Esophagus squamous epithelium (tissue), 5 donors: ENCODE measurements at places on chromosomes 13 and 19.

DNA sequence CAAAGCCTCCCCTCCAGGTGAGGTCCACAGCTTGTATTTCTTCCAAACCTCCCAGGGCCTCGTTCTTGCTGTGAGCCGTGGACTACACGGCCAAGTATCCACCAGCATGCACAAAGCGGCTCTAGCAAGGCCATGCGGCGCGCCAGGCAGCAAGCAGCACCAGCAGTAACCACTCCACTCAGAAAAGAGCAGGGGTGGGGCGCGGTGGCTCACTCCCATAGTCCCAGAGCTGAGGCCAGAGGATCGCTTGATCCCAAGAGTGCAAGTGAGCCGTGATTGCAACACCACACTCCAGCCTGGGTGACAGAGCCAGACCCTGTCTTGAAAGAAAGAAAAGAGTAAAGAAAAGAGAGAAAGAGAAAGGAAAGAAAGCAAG lies 4.7 kb downstream of the CCDC8 start:
- DNase-seq = no peak

DNA sequence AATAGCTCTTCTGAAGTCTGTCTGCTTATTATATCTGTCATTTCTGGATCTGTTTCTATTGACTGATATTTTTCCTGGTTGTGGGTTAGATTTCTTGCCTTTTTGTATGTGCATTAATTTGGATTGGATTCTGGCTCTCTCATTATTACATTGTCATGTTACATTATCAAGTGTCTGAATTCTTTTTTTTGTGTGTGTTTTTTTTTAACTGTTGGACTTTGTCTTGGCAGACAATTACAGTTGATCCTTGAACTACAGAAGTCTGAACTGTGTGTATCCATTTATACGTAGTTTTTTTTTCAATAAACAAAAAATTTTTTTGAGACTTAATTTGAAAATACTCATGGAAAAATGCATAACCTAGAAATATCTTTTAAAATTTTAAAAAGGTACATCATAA lies 22.5 kb downstream of the RFC3 start:
- DNase-seq = no peak

- no peak for DNase-seq
These were observed 2.6 kb upstream of the SPACA6 start for GRCh38 chr19:51690454-51691073.

GRCh38 chr13:70310396-70311119 lies 202.3 kb upstream of the KLHL1 start:
- DNase-seq = no peak

DNA sequence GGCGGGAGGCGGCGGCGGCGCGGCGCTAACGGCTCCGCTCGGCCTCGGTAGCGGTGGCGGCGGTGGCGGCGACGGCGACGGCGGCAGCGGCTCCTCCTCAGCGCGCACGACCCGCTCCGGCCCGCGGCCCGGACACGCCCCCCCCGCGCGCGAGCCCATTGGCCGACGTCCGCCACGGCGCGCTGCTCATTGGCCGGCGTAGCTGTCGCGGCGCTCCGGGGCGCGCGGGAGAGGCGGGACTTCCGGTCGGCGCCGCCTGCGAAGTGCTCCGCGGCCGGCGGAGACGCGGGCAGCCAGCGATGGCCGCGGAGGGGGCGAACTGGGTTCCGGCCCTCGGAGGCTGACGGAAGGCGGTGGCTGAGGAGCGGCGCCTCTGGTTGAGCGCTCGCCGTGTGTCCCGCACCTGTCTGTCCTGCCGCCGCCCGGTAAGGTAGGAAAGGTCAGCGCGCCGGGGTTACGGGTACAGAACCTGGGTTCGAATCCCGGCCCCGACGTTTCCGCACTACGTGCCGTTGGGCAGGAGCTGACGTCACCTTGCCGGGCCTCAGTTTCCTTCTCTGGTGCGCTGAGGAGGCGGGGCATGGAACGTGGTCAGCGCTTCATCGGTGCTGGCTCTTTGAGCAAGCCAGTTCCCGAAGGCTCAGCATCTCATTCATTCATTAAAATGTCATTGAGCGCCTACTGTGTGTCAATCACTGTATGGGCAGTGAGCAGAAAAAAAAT lies at the start of gene ELAVL1:
TSS of gene ELAVL1 (minus strand) at position 108 of the 723 bp plus-strand sequence. CDS start 13,826 bp downstream, outside the sequence.
- peak; percentile 33 for DNase-seq

- DNase-seq = no peak
These were observed 11.3 kb downstream of the IQCN start for GRCh38 chr19:18262917-18263316.

DNA sequence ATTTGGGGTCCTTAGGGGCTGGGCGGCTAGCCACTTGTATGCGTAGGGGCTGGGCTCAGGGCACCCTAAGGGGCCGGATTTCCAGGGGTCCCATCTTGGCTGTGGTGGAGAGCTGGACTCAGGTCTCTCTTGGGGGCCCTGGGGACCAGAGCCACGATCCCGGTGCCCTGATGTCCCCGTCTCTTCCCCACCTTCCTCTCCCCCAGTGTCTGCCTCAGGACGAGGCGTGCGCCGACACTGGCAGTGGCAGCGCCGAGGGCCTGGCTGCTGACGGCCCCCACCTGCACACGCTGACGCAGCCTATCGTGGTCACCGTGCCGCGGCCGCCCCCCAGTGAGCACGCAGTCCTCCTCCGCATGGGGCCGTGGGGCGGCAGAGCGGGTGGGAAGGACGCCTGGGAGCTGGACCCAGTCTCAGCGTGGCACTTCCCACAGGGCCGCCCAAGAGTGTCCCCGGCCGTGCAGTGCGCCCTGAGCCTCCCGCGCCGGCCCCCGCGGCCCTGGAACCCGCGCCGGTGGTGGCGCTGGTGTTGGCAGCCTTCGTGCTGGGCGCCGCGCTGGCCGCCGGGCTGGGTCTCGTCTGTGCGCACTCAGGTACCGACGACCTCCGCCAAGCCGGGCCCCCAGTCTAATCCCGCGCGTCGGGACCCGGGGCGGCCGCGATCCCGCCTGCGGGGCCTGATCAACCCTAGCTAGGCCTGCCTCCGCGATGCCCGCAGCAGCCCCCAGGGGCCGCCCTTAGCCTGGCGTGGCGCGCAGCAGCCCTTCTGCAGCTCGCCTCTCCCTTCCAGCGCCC lies 2.7 kb upstream of the SNAPC2 start:
- no peak for DNase-seq

GRCh38 chr19:46946611-46947238 lies 72.9 kb upstream of the NPAS1 start:
- DNase-seq = no peak

- no peak for DNase-seq
These were observed 20.7 kb upstream of the KLF5 start for GRCh38 chr13:73038064-73038463.

GRCh38 chr19:28504139-28504538 lies 708.8 kb downstream of the UQCRFS1 start:
- DNase-seq = no peak

GRCh38 chr19:47518139-47518538 lies 3.3 kb upstream of the NAPA start:
- no peak for DNase-seq

DNA sequence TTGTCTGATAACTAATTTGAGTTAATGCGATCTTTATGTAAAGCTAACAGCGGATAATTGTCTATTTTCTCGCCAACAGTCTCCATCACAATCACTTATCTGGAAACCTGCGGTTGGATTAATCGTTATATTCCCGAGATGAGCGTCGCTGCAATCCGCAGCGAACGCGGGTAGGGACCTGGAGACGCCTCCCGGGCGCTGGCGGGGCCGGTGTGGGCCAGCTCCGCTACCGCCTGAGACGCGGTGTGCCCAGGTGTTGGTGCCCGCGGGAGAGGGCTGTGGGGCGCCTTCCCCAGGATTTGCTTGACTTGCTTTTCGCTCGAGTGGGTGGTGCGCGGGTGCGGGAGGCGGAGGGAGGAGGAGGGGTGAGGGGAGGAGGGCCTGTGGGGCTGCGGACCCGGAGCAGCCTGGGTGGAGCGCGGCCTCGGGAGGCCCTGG lies 38.3 kb downstream of the SOX1 start:
- no peak for DNase-seq

- no peak for DNase-seq
These were observed 104.3 kb upstream of the FRY start for GRCh38 chr13:31927219-31927653.

DNA sequence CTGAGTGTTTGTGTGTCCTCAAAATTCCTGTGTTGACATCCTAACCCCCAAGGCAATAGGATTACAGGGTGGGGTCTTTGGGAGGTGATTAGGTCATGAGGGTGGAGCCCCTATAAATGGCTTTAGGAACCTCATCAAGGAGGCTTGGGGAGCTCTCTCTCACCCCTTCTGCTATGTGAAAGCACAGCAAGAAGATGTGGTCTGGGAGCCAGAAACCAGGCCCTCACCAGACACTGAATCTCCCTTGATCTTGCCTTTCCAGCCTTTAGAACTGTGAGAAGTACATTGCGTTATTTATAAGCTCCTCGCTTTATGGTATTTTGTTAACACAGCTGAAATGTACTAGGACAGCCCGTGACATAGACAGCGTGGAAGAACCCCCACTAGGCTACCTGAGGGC lies 712.0 kb upstream of the SGCG start:
- no peak for DNase-seq

DNA sequence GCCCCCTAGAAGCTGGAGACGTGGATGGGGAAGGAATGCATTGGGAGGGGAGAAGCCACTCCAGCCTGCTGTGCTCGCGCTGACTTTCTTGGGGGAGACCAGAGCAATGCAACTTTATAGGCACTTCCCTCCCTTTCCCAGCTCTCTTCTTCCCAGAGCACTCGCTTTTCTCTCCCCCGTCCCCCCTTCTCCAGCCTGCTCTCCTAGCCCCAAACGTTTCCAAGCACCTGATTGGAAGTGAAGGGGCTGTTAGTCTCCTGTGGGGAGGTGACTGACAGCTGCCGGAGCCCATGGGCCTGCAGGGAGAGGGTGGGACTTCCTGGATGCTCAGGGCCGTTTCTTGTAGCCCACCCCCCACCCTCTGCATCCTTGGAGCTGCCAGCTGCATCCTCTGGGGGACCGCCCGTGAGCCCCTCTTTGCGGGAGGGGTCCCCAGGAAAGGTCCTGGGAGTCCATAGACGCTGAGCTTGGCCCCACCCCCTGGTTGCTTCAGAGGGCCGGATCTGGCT lies 2.5 kb downstream of the HDGFL2 start:
- DNase-seq = no peak

GRCh38 chr13:67369895-67370660 lies 139.9 kb upstream of the PCDH9 start:
- DNase-seq = no peak

- no peak for DNase-seq
These were observed 275.0 kb upstream of the DACH1 start for GRCh38 chr13:72141855-72142519.

DNA sequence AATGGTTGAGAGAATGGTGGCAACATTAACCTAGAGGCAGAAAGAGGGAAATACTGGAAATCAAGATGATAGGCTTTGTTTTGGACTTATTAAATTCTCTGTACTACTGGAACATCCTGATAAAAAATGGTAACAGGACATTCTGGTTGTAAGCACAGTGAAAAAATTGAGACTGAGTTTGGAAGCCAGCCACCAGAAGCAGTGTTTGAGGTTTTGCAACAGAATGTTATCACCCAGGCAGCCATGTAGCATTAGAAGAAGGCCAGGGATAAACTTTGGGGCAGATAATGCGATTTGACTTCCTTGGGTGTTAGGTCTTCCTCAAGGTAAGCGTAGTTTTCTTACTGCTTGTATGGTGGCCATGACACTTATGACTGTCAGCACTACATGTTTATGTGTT lies 307.4 kb downstream of the ATP8A2 start:
- no peak for DNase-seq

DNA sequence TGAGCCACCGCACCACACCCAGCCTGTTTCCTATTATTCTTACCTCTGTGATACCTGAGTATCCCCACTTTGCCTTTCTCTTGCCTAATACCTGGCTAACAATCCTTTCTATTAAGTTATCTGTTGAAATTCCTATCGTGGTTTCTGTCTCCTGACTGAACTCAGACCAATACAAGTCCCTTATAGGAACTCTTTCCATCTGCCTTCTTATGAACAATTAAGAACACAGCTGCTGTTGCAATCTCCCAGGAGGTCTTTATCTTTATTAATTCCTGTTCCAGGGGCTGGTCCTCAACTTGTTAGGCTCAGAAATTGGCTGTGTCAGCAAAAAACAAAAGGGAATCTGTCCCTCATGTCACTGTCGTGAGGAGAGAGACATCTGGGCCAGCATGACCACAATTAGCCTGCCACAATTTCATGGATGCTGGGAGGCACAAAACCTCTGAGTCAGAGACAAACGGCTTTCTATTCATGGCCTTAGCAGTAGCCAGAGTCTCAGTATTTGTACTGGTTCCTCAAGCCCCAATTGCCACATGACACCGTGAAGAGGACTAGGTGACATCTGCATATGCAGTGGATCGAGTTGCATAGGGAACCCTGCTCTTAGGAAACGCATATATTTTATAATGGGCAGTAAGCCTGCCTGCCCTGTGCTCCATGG lies 58.2 kb downstream of the NUFIP1 start:
- no peak for DNase-seq

DNA sequence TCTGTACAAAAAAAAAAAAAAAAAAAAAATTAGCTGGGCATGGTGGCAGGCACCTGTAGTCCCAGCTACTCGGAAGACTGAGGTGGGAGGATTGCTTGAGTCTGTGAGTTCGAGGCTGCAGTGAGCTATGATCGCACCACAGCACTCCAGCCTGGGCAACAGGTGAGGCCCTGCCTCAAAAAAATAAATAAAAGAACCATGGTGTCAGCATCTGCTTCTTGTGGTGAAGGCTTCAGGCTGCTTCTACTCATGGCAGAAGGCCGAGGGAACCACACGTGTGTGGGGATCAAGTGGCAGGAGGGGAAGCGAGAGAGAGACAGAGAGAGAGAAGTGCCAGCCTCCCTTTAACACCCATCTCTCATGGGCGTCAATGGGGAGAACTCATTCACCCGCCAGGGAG lies 13.5 kb downstream of the BCL3 start:
- DNase-seq = no peak

GRCh38 chr13:98297745-98298144 lies 120.7 kb upstream of the RNF113B start:
- no peak for DNase-seq

- DNase-seq = no peak
These were observed 89.2 kb downstream of the KCNRG start for GRCh38 chr13:50104493-50104892.

- no peak for DNase-seq
These were observed 2086.2 kb downstream of the PCDH9 start for GRCh38 chr13:65143920-65144319.
